ENCODE measurements at places on chromosomes 1 and 21. TPM values are rescaled to one million over a fixed set of nuclear protein-coding genes. Genes with fewer than 3 reads are reported as not detected.

DNA sequence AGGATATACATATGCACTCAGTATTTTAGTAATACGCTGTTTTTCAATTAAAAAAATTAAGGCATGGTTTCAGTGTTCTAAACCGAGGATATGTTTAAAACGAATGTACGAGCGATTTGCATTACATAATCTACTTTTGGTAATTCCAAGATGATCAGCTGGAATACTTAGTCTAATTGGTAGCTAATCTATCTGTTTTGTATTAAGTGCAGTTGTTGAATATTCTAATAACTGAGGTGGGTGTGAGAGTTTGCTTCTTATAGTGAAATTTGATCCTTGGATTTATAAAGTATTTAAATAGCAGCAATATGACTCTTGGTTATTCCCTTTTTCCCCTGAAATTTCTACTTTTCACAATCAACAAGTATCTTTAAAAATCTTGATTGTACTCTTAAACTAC is 1.3 kb downstream of the RNF2 start:
- no peak for DNase-seq

The DLGAP3 gene
- total RNA-seq, result 0.05 TPM

GRCh38 chr1:151994956-151995355 is 1.3 kb upstream of the S100A10 start:
- DNase-seq, result peak; percentile 98

GRCh38 chr1:51139474-51139873 is 37.4 kb downstream of the C1orf185 start:
- peak; percentile 5 for DNase-seq

- no peak for DNase-seq
These were observed 30.4 kb upstream of the CNTN2 start for GRCh38 chr1:205012391-205013140.

GRCh38 chr1:192158181-192158580 is at the start of gene RGS18:
TSS of gene RGS18 (plus strand) at chr1:192158462. CDS start at chr1:192158638, 176 bp downstream.
- no peak for DNase-seq

DNA sequence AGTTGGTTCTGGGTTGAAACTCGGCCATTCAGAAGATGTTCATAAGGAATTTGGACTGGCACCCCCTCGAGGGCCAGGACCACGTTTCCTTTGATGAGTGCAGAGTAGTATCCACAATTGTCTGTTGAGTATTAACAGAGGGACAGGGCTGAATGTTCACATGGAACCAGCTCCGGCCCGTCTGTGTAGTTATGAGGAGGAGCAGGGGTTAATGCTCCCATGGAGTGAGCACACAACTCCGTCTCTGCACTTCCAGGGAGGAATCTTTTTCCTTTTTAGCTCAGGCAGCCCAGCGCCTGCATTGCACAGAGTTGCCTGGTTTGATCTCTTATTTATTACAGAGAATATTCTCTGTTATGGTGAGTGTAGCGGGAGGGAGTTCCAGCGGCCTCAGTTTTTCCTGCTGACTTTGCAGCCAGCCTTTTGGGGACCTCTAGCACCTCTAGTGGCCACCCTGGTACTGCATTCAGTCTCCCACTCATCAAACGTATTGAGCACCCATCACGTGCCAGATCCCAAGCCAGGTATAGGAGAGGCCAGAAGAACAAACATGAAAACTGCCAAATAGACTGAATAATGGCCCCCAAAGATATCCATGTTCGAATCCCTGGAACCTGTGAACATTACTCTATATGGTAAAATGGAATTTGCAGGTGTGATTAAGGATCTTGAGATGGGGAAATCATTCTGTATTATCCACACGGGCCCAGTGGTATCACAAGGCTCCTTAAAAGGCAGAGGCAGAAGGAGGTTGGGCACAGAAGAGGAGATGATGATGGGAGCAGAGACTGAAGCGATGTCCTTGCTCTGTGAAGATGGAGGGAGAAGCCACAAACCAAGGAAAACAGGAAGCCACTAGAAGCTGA is 167.7 kb upstream of the CSF3R start:
- peak; percentile 33 for DNase-seq

DNA sequence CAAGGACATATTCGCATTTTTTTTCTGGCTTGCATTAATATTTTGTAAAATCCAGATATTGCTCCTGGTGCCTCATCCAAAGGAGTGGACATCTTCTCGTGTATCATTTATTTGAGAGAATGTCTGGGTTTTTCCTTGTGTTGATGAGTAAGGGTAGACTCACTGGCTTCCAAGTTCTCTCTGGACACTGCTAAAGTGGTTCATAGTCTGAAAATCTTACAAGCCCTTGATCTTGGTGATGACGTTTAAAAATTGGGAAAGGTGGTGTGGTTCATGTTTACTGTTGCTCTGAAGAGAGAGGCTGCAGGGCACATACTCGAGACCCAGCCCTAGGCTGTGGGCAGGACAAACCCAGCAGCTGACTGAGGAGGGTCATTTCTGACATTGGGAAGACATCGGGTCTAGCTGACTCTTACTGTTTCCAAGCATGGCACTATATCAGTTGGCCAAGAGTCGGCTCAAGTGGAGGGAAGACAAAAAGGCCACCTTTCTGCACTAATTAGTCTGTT is 296.2 kb downstream of the LMX1A start:
- no peak for DNase-seq

DNA sequence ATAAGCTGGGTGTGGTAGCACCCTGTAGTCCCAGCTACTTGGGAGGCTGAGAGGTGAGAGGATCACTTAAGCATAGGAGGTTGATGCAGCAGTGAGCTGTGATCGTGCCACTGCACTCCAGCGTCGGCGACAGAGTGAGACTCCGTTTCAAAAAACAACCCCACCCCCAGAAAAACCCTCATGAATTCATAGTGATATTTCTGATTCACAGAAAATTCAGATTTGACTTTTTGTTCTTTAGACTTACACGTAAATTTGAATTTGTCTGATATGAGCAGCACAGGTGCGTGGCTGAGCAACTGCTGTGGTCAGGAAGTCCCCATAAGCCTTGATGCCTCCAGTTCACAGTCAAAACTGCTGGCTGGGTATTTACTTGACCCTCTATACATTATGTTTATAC is 10.0 kb upstream of the MORC3 start:
- DNase-seq, result no peak

GRCh38 chr1:36582066-36582755 is 99.5 kb upstream of the CSF3R start:
- no peak for DNase-seq

- peak; percentile 74 for DNase-seq
These were observed 10.4 kb downstream of the LGALS8 start for GRCh38 chr1:236534151-236534651.

- no peak for DNase-seq
These were observed 2.8 kb downstream of the DDOST start for GRCh38 chr1:20658166-20658915.

- no peak for DNase-seq
These were observed 67.4 kb downstream of the SKI start for GRCh38 chr1:2295526-2295925.

- DNase-seq, result peak; percentile 73
These were observed 2.0 kb upstream of the RCSD1 start for GRCh38 chr1:167627865-167628641.

- DNase-seq, result no peak
These were observed 244.8 kb upstream of the SPAG17 start for GRCh38 chr1:118429856-118430255.

The CHML gene
- 11.9 TPM for total RNA-seq

DNA sequence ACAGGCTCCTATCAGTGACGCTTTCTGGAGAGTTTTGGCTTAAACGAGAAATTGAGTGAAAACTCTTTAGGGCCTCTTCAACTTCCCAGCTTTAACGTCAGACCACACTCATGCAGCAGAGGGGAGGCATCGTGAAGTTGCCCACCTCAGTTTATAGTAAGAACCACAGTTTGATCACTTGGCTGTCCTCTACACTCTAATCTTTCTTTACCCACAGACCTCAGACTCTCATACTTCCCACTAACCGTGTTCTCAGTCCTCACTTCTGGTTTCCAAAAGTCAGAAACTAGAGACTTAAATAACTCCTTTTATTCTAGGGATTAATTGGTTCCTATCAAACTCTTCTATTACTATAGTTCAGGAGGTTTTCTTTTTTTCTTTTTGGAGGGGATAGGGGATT is 302.2 kb downstream of the NTNG1 start:
- no peak for DNase-seq

Data from M059J (cell line).